HFFc6 (cell line): ENCODE measurements at places on chromosomes 1 and 21. TPM values are rescaled to one million over a fixed set of nuclear protein-coding genes. Genes with fewer than 3 reads are reported as not detected.

The C1orf185 gene
- not detected in 3 replicates for total RNA-seq

- no peak for DNase-seq
Measured at GRCh38 chr1:3134381-3135072, 65.5 kb downstream of the PRDM16 start.

The IVL gene
- not detected in 3 replicates for total RNA-seq

DNA sequence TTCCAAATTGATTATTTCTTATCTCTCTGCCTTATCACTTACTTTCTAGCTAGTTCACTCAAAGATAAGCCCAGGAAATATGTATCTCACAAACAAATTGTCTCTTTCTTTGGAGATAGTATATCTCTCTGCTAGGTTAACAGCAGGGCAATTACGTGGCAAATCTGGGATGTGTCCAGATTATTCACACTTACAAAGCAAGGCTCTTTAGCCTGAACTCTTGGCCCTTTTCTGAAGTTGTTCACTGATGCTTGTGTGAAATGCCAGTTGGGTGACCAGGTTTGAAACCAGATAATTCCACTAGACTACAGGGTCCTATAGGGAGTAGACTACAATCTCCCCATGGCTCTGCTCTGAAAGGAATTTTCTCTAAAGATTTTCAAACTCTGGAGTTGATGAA is 30.8 kb upstream of the FAM78B start:
- no peak for DNase-seq

GRCh38 chr1:106366627-106367319 is 689.7 kb upstream of the PRMT6 start:
- no peak for DNase-seq

DNA sequence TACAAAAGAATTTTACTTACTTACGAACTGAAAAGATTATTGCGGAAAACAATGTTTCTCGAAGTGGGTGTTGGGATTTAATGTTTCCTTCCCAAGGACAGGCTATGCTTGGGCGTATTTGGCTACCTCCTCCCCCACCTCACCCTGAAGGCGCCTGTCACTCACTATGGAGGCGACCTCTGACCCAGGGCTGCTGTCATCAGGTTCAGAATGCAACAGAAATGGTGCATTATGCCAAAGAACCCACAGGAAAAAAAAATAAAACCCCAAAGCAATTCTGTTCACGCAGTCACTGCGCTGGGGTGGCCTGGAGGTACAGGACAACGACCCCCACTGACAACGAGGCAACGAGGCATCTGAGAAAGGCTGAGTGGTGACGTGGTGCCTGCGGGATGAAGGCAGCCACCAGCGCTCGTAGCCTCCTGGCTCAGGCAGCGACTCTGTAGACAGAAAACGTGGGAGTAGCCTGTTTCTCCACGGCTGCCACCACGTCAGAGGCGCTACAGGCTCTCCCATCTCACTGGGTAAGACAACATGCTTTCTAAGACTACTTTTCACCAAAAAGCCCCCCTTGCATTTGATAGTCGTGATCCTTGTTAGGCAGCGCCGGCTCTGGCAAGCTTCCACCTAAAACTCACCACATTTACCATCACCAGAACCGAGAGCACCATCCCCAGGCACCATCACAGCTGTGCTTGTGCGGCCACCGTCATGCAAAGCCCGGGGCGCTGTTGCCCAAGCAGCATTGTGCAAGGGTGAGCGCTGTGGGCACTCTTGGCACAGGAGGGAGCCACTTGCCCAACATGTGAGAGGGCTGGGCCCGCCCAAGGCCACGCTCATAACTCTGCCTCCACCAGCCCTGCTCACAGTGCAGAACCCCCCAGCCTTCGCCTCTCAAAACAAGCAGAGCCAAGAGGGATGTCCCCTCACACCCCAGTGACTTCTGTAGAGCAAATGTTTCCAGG is 14.3 kb downstream of the NADK start:
- no peak for DNase-seq

- DNase-seq = no peak
Measured at GRCh38 chr1:95308276-95309030, 74.4 kb downstream of the RWDD3 start.

DNA sequence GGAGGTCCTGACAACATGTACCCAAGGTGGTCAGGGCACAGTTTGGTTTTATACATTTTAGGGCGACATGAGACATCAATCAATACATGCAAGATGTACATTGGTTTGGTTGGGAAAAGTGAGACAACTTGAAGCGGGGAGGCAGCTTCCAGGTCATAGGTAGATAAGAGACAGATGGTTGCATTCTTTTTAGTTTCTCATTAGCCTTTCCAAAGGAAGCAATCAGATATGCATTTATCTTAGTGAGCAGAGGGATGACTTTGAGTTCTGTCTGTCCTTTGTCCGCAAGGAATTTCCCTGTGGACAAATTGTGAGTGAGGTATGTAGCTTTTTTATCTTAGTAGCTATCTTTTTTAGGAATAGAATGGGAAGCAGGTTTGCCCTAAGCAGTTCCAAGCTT is 10.5 kb upstream of the RBM15 start:
- DNase-seq = no peak

DNA sequence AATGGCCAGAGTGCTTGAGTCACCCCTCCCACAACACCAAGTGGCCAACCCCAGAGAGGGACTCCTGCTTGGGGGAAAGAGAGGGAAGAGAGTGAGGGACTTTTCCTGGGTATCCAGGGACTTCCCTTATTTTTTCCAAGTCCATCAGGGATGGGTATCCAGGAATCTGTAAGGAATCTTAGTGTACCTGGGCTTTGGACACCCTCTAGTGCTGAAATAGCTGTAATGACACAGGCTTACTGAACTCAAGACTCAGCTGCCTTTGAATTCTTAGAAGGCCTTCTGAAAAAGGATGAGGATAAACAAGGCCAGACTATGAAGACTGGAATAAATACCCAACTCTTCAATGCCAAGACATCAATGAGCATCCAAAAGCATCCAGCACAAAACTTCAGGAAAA is 12.0 kb downstream of the TSHB start:
- DNase-seq = no peak

DNA sequence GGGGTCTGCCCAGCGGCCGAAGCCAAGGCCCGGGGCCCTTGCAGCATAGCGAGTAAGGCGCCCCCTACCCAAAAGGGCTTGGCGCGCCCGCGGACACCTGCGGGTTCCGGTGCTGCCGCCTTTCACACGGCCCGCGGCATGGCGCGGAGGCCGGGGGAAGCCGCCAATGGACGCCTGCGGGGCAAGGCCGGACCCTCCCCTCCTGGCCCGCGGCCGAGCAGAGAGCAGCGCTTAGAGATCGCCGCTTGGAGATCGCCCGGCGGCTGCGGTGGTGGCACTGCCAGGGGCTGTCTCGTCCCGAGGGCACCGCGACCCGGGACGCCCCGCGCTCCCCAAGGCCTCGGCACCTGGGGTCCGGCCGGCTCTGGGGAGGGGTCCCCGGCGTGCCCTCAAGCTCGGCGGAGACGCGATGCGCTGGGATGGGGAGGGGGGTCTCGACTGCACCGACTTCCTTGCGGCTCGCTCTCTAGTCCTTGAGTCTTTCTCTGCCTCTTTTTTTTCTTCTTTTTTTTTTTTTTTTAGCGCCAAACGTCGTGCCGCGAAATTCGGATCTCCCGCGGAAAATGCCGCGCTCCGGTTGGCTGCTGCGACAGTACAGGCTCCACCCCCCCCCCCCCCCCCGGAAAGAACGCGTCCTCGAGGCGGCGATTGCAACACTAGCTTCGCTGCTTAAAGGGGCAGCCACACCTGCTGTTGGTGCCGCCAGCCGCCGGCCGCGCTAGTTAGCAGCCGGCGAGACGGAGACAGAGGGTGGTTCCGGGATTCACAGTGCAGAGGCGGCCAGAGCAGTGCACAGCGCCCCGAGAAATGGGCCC is at the start of gene E2F2:
Gene E2F2 (minus strand): TSS at position 487 of the 815 bp plus-strand sequence. CDS start 440 bp downstream, at position 47.
- peak; percentile 75 for DNase-seq

The PAFAH2 gene
- total RNA-seq = 11.0 to 13.5 TPM (median 12.3 TPM) in 3 replicates

GRCh38 chr1:207807326-207807689 is 55.5 kb downstream of the CD46 start:
- no peak for DNase-seq

GRCh38 chr21:44916965-44917364 is 3.7 kb downstream of the ITGB2 start:
- DNase-seq = no peak

The PFKFB2 gene
- total RNA-seq = 3.0 to 5.6 TPM (median 5.5 TPM) in 3 replicates

The TM2D1 gene
- total RNA-seq = 36.1 to 49.0 TPM (median 46.9 TPM) in 3 replicates

- peak; percentile 12 for DNase-seq
Measured at GRCh38 chr1:169368406-169368769, 393 bp downstream of the BLZF1 start.

DNA sequence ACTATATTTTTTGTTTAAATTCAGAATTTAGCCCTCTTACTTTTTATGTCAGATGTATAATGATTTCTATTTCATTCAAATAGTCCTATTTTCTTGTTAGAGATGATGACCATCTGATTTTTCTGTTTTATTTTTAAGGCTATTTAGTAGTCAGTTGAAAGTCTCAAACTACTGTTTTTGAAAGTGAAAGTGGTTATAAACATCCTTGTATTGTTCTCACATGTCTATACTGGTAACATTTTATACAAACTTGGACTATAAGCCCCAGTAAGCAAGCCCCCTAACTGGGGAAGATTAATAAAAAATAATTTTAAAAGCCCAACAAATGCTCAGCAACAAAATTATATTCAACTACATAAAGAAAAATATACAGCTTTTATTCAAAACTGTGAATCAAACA is 271.3 kb upstream of the RGS18 start:
- no peak for DNase-seq

GRCh38 chr1:23720256-23720995 is 22.8 kb upstream of the ELOA start:
- DNase-seq = no peak

DNA sequence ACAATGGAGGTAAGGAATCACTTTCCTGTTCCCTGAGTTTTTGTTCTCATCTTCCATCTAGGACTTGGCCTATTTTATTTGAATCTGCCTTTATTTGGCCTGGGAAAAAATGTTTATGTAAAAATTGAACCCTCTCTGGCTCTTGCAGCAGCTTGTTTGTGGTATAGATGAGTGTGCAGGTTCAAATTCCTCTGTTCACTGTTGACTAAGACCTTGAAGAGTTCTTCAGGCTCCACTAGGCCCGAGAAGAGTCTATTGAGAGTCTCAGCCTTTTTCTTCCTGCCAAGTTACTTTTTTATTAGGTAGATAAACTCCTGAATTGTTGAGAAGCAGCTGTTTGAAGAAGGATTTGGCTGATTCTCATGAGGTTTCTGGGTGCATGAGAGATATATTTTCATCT is 248.8 kb upstream of the ADGRL2 start:
- no peak for DNase-seq

The DHRS3 gene
- total RNA-seq = 6.8 to 27.9 TPM (median 7.8 TPM) in 3 replicates

- no peak for DNase-seq
Measured at GRCh38 chr1:30748699-30749401, 8.7 kb downstream of the LAPTM5 start.

- no peak for DNase-seq
Measured at GRCh38 chr1:44950434-44950833, 36.0 kb downstream of the EIF2B3 start.

GRCh38 chr1:2455757-2456156 is 20.3 kb upstream of the PLCH2 start:
- DNase-seq = peak; percentile 4

The CLCA4 gene
- not detected in 3 replicates for total RNA-seq

The MROH9 gene
- total RNA-seq = not detected in 3 replicates

DNA sequence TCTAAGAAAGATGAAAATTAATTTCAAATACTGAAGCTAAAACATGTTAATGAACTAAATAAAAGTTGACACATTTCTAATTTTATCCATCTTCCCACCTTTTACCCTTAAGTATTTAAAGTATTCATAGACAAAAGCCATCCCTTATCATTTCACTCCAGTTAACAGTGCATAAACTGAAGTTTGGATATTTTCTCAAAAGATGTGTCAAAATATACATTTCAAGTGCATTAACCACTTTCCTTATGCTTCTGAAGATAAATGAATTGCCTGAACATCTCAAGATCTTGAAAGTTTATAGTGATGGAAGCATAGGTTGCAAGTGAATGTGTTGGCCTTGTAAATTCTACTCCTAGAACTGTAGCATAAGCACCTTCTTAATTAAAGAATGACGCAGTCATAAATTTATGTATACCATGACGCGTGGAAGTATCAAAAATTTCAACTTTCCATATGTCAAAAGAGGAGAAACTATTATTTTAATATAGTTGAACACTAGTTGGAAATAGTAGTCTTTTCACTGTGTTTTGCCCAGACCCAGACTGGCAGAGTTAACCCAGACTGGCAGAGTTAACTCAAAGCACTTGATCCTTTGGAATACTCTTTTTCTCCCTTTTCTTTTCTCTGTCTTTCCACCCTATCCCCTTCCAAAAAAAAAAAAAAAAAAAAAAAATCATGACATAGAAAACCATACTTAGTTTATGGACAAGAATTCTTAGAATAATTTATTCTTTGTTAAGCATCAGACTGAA is 282.6 kb upstream of the C1orf105 start:
- no peak for DNase-seq

DNA sequence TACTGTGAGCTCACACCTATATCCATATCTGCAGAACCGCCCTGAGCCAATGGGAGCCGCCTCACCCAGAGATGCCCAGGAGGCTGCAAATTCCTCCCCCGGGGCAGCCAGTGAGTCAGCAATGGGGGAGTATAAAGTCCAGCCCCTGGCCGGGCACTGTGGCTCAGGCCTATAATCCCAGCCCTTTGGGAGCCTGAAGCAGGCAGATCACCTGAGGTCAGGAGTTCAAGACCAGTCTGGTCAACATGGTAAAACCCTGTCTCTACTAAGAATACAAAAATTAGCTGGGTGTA is 5.0 kb upstream of the CLCNKB start:
- DNase-seq = no peak

DNA sequence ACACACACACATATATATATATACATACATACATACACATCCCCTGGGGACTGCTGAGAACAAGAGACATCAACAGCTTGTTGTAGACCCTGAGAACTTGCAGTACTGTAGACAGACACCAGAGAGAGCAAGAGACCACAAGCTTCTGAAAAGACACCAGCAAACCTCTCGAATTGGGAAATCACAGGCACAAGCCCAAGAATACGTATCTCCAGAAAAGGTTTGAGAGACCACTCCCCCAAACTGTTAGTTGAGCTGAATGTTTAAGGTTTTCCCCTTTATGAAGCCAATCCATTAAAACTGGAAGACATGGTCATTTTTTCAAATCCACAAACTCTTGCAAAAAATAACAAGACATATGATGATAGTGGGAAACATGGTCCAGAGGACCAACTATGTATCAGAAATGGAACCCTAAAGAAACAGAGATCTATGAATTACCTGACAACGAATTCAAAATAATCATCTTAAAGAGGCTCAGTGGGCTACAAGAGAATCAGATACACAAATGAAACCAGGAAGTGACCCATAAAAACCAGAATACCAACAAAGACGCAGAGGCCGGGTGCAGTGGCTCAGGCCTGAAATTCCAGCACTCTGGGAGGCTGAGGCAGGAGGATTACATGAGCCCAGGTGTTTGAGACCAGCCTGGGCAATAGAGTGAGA is 45.1 kb downstream of the SLC2A1 start:
- DNase-seq = peak; percentile 78

DNA sequence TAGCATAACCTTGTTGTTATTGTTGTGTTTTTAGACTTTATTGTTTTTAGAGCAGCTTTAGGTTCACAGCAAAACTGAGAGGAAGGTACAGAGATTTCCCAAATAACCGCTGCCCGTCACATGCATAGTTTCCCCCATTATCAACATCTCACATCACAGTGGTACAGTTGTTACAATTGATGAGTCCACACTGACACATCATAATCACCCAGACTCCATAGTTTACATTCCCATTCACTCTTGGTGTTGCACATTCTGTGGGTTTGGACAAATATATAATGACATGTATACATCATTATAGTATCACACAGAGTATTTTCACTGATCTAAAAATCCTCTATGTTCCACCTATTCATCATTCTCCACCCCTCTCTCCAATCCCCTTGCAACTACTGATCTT is 25.9 kb upstream of the TOR3A start:
- DNase-seq = no peak
